GM18507 (cell line): ENCODE measurements at places on chromosomes 6 and 20.

DNA sequence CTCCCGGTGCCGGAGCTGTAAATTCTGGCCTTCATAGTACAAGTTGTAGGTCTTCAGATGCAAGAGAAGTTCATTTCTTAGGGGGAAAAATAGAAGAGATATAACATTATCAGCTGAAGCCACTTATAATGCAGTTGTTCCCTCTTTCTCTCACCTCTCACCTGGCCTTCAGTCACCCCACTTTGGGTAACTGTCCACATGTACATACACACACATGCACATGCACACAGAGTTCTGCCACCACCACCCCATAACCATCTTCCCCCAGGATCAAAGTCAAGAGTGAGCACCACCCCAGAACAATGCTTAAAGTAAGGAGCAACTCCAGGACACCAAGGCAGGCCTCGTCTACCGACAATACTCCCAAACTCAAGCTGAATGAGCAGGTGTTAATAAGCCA lies 76.3 kb downstream of the PRND start:
- DNase-seq: no peak

DNA sequence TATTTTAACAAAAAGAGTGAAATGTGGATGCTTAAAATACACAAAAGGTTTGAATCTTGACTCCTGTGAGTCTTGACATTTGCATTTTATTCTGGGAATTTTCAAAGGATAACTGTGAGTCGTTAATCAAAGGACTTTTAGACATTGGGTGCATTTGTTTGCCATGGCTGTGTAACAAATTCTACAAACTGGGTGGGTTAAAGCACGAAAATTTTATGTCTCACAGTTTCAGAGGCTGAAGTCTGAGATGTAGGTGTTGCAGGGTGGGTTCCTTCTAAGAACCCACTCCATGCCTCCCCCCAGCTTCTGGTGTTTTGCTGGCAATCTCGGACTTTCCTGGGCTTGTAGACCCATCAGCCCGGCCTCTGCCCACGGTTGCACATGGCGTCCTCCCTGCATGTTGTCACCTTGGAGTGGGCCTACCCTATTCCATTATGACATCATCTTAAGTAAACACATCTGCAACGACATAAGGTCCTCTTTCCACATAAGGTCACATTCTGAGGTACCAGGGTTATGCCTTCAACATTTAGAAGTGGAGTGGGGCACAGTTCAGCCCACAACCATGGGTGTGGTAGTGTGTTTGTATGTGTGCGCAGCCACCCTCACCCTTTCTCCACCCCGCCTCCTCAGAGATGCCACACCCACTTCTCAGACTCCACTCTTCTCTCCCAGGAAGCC lies 113.1 kb downstream of the FOXA2 start:
- DNase-seq: no peak

DNA sequence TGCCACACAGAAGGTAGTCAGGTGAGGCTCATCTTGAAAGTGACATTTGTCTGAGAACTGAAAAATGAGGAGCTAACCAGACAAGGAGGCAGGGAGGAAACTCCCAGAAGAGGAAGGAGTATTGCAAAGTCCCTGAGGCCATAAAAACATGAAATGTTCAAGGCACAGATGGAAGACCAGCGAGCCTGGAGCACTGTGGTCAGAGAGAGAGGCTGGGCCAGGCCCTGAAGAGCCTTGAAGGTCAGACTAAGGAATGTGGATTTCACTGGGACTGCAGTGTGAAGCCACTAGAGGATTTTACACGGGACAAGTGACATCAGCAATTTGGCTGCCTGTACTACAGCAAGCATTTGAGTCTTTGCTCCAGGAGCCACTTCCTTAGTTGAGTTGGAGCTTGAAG lies 21.1 kb upstream of the TMEM181 start:
- DNase-seq: no peak

DNA sequence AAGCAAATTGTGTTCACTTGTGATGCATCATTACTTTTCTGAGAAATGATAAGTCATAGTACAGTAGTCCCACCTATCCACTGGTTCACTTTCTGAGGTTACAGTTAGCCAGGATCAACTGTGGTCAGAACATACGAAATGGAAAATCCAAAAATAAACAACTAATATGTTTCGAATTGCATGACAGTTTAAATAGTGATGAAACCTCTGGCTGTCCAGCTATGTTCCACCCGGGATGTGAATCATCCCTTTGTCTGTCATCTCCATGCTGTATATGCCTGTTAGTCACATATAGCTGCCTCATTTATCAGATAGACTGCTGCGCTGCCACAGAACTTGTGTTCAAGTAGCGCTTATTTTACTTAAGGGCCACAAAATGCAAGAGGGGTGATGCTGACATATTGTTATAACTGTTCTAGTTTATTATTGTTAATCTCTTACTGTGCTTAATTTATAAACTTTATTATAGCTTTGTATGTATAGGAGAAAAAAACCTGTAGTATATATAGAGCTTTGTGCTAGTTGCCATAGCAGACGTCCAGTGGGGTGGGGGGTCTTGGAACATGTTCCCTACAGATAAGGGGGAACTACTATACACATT lies 29.2 kb downstream of the AFDN start:
- DNase-seq: no peak

DNA sequence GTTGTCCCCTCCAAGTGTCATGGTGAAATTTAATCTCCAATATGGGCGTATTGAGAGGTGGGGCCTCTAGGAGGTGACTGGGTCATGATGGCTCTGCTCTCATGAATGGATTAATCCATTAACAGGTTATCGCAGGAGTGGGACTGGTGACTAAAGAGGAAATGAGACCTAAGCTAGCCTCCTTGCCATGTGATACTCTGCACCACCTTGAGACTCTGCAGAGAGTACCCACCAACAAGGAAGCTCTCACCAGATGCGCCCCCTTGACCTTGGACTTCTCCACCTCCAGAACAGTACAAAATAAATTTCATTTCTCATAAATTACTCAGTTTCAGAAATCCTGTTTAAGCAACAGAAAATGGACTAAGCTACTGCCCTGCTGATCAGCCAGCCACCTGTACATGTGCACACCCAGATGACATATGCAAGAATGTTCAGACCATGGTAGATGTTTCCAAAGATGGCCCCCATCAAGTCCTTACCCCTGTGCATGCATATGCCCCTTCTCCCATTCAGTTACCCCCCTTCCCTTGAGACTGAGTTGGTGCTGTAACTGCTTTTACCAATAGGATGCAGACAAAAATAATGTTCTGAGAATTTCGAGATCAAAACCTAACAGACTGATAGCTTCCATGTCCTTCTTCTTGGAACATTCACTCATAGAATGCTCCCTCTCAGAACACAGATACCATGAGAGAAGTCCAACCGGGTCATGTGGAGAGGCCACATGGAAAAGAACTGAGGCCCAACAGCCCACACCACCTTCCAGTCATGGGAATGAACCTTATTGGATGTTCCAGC lies 28.4 kb downstream of the MAP3K5 start:
- no peak for DNase-seq

DNA sequence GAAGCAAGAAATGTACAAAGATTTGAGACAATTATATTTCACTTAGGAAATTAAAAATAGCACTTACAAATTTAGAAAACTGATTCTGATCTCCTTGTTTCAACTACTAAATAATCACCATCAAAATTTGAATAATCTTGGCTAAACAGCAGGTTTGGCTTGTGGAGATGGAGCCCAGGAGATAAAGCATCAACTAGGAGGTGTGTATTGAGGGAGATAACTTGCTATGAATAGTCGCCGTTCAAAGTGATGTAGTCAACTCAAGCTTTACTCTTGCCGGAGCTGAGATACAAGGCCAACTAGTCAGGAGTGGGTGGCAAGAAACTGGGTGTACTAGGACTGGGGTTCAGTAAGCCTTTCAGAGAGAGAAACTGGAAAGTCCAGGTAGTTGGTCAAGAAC lies 117.7 kb downstream of the TRMT11 start:
- DNase-seq: no peak

DNA sequence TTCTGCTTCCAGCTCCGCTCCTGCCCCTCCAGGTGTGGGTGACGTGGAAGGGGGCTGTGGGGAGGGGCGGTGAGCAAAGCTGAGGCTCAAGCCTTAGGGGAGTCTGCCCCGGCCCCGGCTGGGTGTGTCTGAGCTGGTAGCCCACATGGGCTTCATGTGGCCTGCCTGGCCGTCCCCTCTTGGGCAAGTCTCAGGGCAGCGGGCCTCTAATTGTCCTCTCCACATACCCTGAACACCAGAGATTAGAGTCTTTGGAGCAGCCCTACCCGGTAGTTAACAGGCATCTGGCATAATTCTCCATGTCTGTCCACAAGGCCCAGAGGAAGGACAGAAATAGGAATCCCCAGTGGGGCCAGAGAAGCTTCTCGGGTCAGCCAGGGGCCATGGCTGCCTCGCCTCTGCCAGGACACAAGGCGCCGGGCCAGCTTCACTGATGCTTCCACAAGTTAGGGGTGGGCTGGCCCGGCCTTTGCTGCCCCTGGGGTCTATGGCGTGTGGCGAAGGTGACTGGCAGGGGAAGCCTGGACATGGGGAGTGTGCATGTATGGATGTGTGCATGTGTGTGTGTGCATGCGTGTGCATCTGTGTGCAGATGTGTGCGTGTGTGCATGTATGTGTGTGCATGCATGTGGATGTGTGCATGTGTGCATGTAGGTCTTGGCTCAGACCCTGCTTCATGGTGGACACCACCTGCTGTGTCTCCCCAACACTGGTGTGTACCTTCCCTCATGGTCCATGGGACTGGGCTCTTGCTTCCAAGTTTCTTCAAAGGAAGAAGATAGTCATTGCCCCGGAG lies 24.0 kb downstream of the FRMD1 start:
- no peak for DNase-seq

DNA sequence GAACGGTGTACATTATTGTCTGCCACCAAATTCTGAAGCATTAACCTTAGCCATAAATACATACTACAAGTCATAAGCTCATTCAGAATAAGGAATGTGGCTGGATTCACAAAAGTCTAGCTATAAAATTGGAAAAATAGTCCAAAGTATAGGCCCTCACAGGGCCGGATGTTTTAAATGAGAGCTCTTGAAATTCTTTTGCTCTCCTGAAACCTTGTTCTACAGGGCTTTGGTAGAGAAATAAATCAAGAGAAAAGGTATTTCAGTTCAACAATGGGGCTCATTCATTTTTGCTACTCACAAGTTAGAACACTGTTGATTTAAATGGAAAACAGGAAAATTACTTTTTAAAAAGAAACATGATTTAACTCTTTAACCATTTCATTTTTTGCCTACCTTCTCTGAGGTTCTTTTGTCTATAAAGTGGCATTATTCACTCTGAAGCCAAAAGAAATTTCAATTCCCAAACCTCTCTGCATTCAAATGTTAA lies 58.0 kb downstream of the PREP start:
- no peak for DNase-seq

DNA sequence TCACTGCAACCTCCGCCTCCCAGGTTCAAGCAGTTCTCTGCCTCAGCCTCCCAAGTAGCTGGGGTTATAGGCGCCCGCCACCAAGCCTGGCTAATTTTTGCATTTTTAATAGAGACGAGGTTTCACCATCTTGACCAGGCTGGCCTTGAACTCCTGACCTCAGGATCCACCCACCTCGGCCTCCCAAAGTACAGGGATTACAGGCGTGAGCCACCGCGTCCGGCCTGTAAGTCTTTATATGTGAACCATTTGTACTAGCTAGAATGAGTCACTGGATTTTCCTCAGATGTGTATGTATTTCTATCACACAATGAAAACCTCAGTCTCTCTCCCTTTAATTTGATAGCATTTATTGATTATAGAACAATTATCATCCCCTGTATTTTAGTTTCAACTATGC lies 34.0 kb downstream of the ITCH start:
- no peak for DNase-seq

DNA sequence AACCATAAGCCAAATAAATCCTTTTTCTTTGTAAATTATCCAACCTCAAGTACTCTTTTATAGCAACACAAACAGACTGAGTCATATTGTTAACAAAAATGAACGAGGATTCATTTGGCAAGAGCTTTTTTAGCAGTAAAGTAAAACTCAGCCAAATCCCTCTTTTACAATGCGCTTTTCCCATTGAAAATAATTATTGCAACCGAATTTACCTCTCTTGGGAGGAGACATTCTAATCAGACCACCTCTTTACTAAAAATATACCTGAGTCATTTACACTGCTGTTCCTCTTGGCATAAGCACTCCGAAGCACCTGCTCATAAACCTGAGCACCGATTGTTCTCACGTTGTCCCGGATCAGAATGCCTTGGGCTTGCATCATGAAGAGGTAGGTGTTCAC lies 57.4 kb downstream of the B4GALT5 start:
- DNase-seq: no peak

- DNase-seq: no peak
Measured at GRCh38 chr20:43477193-43477592, 19.5 kb downstream of the SRSF6 start.

GRCh38 chr20:49712646-49712995 lies 1.1 kb downstream of the B4GALT5 start:
- DNase-seq: no peak

GRCh38 chr6:38346291-38347079 lies 293.2 kb downstream of the BTBD9 start:
- DNase-seq: no peak

GRCh38 chr6:139994998-139995397 lies 620.5 kb upstream of the CITED2 start:
- DNase-seq: no peak

- no peak for DNase-seq
Measured at GRCh38 chr20:15395457-15395856, 1058.0 kb upstream of the FLRT3 start.

GRCh38 chr6:157024745-157025144 lies 247.6 kb downstream of the ARID1B start:
- DNase-seq: no peak

- no peak for DNase-seq
Measured at GRCh38 chr6:41098366-41098765, 25.6 kb downstream of the NFYA start.

GRCh38 chr20:59571551-59572314 lies 32.6 kb upstream of the PHACTR3 start:
- DNase-seq: peak; percentile 56

DNA sequence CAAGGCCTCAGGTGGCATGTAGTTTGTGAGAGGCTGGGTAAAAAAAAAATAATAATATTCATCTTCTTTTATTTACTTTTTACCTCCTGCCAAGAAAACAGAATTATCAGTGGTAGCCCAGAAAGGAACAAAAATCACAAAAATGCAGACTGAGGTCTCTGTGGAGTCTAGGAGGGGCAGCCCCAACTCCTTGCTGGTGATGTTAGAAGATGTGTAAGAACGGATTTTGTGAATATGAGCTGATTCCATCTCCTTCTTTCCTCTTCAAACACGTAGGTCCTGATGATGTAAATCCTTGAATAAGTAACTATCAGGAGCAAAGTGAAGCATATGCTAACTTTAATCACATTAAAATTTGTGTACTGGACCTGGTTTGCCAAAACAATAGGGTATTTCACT lies 226.8 kb downstream of the EYA4 start:
- DNase-seq: no peak

DNA sequence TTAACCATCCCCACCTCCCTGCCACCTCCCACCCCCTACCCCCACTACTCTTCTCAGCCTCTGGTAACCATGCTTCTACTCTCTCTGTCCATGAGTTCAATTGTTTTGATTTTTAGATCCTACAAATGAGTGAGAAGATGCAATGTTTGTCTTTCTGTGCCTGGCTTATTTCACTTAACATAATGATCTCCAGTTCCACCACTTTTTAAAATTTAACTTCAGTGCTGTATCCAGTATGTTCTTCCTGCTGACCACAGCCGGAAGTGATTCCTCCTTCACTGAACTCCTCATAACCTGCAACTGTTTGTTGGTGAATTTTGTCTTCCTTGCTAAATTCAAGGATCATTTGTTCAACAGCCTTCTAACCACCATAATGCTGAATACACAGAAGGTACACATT lies 3.9 kb downstream of the MAP7 start:
- DNase-seq: no peak
